ENCODE measurements at places on chromosomes 4 and X.

DNA sequence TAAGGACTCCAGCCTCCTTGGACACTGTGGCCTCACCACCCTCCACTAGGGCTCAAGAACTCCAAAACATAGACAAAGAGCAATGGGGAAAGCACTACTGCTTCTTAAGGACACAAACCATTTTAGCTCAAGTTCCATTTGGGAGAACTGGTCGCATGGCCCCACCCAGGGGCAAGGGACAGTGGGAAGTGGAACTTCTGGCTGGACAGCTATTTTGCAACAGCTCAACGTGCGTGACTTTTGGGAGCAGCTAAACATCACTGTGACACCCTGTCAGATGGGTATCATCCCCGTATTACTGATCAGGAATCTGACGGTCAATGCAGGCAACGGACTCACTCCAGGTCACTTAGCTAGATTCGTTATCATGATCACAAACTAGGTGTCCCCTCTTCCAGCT, 9.0 kb upstream of the GLOD5 start:
- no peak for DNase-seq

DNA sequence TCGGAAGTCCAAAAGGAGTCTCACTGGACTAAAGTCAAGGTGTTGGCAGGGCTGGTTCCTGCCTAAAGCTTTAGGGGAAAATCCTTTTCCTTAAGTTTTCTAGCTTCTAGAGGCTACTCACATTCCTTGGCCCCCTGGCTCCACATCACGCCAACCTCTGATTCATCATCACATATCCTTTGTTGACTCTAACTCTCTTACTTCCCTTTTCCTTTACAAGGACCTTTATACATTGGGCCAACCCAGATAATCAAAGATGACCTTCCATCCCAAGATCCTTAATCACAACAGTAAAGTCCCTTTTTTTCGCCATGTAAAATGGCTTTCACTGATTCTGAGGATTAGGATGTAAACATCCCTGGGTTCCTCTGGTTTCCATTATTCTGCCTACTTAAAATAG, 146.4 kb upstream of the DCAF8L1 start:
- DNase-seq = no peak

- no peak for DNase-seq
These were observed 21.8 kb upstream of the JADE1 start for GRCh38 chr4:128787509-128788311.

DNA sequence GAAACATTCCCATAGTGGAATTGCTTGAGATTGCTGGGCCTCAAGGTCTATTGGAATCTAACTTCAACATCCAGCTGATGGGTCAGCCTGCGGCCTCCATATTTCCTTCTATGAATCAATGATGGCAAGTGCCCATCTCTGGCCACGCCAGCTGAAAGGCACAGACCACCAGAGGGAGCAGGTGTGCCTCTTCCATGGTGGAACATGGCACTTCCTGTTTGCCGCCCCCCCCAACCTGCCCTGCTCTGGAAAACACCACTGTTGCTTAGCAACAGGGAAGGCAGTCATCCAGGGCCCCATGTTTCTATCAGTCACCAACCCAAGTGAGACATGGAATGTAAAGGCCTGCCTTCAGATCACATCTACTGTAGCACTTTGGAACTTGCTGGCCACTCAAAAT, 11.6 kb downstream of the PAGE4 start:
- peak; percentile 12 for DNase-seq

GRCh38 chr4:26284536-26284935, 36.3 kb upstream of the RBPJ start:
- no peak for DNase-seq

- no peak for DNase-seq
These were observed 498 bp downstream of the MAGEA10 start for GRCh38 chrX:152137771-152138387.

DNA sequence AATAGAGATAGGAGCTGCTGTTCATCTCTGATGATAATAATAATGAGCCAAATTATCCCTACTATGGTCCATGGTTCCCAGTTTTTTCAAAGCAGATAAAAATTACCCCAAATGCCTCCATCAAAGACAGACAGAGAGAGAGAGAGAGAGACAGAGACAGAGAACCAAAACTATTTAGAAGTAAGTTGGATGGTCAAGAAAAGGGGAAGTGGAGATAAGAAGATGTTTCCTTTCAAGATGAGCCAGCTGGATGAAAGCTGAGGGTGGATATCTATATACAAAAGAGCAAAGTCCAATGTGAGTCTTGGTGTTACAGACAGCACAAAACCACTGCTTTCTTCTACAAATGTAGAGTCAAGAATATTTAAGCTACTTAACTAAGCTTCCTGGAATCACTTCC, 173.9 kb downstream of the GRIA3 start:
- DNase-seq = no peak

DNA sequence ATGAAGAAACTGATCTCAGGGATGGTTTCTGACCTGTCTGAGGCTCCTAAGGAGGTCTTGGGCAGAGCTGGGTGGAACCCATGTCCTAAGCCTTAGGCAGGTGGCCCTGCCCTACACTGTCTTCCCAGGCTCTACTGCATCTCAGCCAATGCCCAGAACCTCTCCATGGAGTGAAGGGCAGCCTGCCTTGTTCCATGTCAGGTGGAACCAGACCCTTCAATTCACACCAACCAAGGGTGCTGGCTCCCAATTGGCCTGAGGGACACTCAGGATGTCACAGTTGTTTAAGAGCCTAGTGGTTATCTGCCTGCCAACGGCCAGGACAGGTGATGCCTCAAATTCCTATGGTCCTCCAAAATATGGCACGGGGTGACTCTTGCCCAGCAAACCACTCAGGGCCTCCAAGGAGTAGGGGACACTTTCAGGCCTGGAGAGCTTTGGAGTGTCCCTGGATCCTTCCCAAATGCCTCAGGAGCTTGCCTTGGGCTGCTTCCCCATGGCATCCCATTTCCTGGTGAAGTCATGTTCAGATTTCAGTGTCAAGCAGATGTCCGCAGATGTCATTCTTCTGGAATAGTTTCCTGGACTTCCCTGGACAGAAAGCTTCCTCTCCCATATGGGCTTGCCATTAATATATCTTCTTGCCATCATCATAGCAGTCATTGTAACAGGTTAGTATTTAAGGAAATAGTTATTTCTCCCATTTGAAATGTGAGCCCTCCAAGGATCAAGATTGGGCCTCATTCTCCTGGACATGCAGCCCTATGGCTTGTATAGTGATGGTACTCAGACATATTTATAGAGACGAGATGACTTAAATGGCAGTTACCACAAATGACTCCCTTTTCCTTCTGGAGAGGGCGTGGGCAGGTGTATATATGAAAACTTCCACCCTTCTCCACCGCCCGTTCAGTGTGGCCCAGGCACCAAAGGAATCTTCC, 67.1 kb downstream of the MED28 start:
- DNase-seq = no peak

DNA sequence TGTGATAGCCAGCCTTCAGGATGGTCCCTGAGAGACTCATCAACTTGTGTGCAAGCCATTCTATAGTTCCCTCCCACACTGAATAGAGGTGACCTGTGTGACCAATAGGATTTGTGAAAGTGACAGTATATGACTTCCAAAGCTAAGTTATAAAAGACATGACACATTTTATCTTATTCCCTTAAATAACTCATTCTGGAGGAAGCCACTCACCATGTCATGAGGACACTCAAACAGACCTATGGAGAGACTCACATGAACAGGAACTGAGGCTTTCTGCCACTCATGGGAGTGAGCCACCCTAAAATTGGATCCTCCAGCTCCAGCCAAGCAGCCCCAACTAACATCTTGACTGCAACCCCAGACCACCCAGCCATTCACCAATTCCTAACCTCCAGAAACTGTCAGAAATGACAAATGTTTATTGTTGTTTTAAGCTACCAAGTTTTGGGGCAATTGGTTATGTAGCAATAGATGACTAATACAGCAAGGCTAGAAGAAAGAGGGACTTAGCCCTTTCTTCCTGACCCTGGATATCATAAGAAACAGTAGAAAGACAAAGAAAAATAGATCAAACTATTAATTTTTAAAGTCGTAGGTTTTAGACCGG, 9.0 kb upstream of the CHIC2 start:
- no peak for DNase-seq

GRCh38 chrX:39850630-39851152, 247.1 kb downstream of the BCOR start:
- no peak for DNase-seq
